Suprapubic skin (tissue), 4 donors: ENCODE measurements at places on chromosomes 13 and 19.

GRCh38 chr13:57450356-57450755 is 181.2 kb upstream of the PCDH17 start:
- no peaks in the 10 kb centered on the region for H3K27me3 ChIP-seq
- no peak overlapping the region for H3K4me3 ChIP-seq

- no peaks in the 10 kb centered on the region for H3K27me3 ChIP-seq
- DNase-seq = no peak
- peaks cover 29% of the 10 kb centered on the region for H3K4me1 ChIP-seq
Observed at GRCh38 chr13:100106005-100106404, 17.1 kb downstream of the PCCA start.

GRCh38 chr13:29722415-29722814 is 126.9 kb upstream of the SLC7A1 start:
- H3K27ac ChIP-seq = no peak overlapping the region
- no peaks in the 10 kb centered on the region for H3K27me3 ChIP-seq
- DNase-seq = no peak
- no peaks in the 10 kb centered on the region for H3K4me1 ChIP-seq
- H3K36me3 ChIP-seq = no peaks in the 10 kb centered on the region
- no peak overlapping the region for H3K4me3 ChIP-seq

DNA sequence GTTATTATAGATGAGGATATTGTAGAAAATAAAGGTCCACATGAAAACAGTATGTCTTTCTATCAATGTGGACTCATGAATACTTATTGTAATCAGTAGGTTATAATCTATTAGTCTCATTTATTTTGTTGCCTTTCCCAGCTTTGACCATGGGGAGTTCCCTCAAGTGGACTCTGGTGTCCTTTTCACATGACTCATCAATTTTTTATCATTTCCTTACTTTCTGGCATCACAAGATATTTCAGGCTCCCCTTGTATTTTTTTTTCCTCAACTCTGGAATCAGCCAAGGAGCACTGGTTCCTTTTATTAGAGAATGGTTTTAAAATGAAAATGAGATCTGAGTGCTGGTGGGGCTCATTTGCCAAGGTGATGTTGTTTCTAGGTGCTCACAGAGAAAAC is 63.4 kb upstream of the DIAPH3 start:
- no peaks in the 10 kb centered on the region for H3K4me1 ChIP-seq
- no peaks in the 10 kb centered on the region for H3K36me3 ChIP-seq
- no peak for DNase-seq
- no peaks in the 10 kb centered on the region for H3K27me3 ChIP-seq

GRCh38 chr13:26048741-26049140 is 3.1 kb downstream of the SHISA2 start:
- H3K27ac ChIP-seq = no peak overlapping the region
- H3K27me3 ChIP-seq = peaks cover 67% of the 10 kb centered on the region
- H3K4me3 ChIP-seq = peak overlapping the region; percentile 49
- peaks cover 34% of the 10 kb centered on the region for H3K4me1 ChIP-seq

- H3K27me3 ChIP-seq = no peaks in the 10 kb centered on the region
- no peak for DNase-seq
- no peak overlapping the region for H3K4me3 ChIP-seq
- H3K36me3 ChIP-seq = no peaks in the 10 kb centered on the region
- H3K27ac ChIP-seq = no peak overlapping the region
Observed at GRCh38 chr13:96248103-96248502, 158.2 kb downstream of the HS6ST3 start.

DNA sequence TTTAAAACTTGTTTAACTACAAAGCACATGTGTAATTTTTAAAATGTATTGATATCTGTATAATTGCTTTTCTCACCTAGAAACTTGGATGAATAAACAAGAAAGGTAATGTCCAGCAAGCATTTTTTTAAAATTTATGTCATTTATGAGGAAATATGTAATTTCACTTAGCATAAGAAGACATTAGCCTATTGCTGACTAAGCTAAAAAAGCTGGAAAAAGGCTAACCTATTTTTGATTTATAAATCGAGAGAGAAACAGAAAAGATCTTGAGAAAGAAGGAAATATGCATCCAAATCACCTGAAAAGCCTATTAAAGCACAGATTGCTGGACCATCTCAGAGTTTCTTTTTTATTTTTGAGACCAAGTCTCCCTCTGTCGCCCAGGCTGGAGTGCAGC is 1181.3 kb downstream of the SLITRK1 start:
- DNase-seq = no peak
- H3K4me3 ChIP-seq = no peak overlapping the region
- no peaks in the 10 kb centered on the region for H3K36me3 ChIP-seq
- no peaks in the 10 kb centered on the region for H3K4me1 ChIP-seq
- H3K27me3 ChIP-seq = no peaks in the 10 kb centered on the region

DNA sequence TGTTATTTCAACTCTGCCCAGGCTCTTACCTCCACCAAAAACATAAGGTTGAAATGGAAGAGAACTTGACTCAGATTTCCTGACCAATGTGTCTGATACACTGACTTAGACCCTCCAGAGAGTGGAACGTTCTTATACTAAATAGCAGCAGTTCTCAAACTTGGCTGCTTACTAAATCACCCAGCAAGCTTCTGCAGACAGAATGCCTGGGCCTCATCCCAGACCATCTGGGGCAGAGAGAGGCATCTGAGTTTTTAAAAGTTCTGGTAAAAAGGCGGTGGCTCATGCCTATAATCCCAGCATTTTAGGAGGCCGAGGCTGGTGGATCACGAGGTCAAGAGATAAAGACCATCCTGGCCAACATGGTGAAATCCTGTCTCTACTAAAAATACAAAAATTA is 46.3 kb downstream of the NEK5 start:
- no peaks in the 10 kb centered on the region for H3K4me1 ChIP-seq
- no peak overlapping the region for H3K27ac ChIP-seq
- no peak for DNase-seq
- H3K4me3 ChIP-seq = no peak overlapping the region
- H3K36me3 ChIP-seq = no peaks in the 10 kb centered on the region
- no peaks in the 10 kb centered on the region for H3K27me3 ChIP-seq

GRCh38 chr13:90838317-90838960 is 509.0 kb upstream of the MIR17HG start:
- no peak overlapping the region for H3K27ac ChIP-seq

- H3K4me1 ChIP-seq = peaks cover 28% of the 10 kb centered on the region
- peaks cover 25% of the 10 kb centered on the region for H3K36me3 ChIP-seq
- H3K27ac ChIP-seq = peak overlapping the region; percentile 95
- H3K4me3 ChIP-seq = peak overlapping the region; percentile 96
Observed at GRCh38 chr19:3625996-3626472, 556 bp downstream of the CACTIN start.

DNA sequence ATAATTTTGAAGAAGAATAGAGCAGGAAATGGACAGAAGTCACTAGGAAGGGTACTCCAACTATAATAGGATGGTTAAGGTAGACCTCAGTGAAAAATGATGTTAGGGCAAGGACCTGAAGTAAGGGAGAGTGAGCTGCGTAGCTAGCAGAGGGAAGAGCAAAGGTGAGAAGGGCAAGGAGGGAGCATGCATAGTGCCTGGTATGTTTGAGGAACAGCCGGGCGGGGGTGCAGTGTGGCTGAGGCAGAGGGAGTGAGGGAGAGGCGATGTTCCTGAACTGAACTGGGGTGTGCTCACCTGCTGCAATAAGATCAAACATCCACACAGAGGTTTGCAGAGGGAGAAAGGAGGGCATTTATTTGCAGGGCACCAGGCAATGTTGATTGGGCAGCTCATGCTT is 110.4 kb downstream of the DNAJC15 start:
- no peaks in the 10 kb centered on the region for H3K4me1 ChIP-seq
- H3K4me3 ChIP-seq = no peak overlapping the region
- H3K27me3 ChIP-seq = peaks cover 5% of the 10 kb centered on the region
- no peak overlapping the region for H3K27ac ChIP-seq
- H3K36me3 ChIP-seq = no peaks in the 10 kb centered on the region

DNA sequence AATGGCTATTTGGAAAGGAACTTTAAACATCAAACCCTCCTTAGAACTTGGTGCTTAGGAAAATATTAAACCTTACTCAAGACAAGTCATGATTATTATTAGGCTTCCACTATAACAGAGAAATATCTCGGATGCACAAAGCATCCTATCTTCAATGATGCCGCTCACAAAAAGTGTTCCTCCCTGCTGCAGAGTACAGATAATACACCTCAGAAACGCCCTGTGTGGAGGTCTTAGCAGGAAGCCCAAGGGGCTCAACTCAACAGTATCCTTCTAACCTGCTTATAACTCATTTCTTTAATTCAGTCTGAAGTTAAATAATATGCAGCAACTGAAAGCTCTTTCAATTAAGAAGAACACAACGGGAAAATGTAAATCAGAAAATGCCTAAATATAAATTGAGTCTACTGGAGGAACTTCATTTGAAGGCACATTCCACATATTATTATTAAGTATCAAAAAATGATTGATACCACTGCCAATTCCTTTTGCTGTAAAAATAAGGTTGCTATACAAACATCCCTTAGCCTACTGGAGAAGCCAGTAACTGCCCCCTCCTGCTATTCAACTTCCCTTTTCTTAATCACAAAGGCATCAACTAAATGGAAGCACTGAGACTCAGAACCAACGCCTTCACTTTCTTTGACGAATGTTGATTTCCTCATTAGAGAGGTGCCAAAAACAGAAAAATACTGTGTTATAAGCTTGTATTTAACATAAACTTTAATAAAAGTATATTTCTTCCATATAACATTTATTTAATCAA is 12.0 kb downstream of the ELF1 start:
- no peak overlapping the region for H3K27ac ChIP-seq
- no peak for DNase-seq
- H3K36me3 ChIP-seq = no peaks in the 10 kb centered on the region
- H3K4me3 ChIP-seq = no peak overlapping the region

DNA sequence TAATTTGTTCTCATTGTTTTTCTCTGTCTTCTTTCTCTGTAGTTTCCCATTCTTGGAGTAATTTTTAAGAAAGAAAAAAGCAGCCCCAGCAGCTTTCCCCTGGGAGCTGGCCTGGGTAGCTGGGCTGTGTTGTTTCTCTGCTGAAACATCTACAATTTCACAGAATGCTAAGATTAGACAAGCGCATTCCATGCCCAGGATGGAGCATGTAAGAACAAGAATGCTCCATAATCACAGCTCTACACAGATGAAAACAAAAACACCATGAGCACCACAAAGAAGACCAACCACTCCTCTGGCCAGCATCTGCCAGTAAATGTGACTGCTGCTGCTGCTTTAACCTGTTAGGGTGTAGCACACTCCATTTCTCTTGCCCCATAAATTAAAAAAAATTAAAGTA is 239.2 kb upstream of the SLITRK1 start:
- H3K36me3 ChIP-seq = no peaks in the 10 kb centered on the region
- no peaks in the 10 kb centered on the region for H3K27me3 ChIP-seq
- H3K4me3 ChIP-seq = no peak overlapping the region
- H3K4me1 ChIP-seq = no peaks in the 10 kb centered on the region
- DNase-seq = no peak
